ENCODE measurements at places on chromosomes 1 and 21.
A peak's percentile ranks its signal among the peaks of the same experiment; 100 is the strongest.

- DNase-seq = no peak
Measured at GRCh38 chr1:158103861-158104522, 76.7 kb upstream of the CD1D start.

GRCh38 chr1:223197923-223198627 lies 55.0 kb upstream of the TLR5 start:
- no peak for DNase-seq

DNA sequence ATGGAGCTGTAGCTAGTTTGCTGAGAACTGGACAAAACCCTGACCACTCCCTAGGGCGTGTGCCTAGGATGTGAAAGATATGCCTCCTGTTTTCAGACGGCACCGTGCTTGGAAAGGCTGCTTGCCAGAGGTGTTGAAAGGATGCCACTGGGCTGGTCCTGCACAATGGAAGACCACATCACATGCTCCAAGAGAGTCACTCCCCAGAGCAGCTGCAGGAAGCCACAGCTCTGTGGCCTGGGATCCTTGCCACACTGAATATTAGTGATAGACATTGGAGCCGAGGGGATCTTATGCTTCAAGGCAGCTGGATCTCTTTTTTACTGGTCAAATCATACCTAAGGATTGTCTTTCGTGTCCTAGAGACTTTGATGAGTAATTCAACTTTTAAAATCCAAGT lies 6.6 kb upstream of the APP start:
- no peak for DNase-seq

- DNase-seq = no peak
Measured at GRCh38 chr1:109630081-109630897, 10.7 kb downstream of the AMPD2 start.

DNA sequence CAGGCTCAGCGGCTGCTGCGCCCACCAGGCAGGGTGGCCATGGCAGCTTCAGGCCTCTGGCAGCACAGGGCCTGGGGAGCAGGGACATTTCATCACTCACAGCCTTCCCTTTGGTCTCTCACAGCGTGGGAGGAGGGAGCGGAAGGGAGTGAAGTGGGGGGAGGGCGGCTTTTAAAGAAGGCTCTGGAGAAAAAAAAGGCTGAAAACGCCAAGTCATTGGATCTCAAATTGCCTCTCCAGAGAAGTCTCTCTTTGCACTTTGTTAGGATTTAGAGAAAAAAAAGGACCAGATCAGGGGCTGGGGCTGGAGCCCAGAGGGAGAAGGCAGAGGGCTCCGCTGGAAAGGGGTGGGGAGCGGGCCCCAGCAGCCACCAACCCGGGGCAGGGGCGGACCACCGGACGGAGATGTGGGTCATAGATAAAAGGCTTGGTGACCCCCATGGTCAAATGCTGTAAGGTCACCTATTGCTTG lies 209.9 kb downstream of the GRIK3 start:
- no peak for DNase-seq

- no peak for DNase-seq
Measured at GRCh38 chr1:80217377-80217986, 1211.0 kb upstream of the ADGRL4 start.

DNA sequence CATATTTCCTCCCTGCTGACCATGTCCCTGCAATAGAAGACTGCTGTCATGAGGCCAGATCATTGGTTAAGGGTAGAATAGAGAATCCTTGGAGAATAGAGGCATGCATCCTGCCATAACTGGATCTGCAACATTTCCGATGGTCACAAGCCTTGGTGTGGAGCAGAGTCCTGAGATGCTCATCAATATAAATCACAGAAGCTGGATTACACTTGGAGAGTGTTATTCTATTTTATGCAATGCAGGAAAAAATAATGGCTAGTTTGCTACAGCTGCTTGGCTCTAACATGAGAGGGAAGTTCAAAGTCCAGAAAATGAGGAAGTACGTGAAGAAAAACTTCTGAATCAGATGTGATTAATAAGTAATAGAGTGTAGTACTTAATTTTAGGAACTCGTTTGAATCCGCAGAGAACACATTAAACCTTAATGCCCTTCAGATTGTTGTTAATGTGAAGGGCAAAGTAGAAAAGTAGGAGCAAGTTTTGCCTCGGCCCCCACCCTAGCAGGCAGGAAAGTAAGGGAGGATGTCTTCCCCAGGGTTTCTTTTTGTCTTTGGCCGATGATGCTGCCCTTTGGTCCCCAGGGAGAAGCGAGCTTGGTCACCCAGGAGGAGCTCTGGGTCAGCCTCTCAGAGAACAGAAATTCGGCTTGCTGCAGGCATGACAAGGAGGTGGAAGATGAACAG lies 59.5 kb downstream of the KCNK1 start:
- no peak for DNase-seq

- no peak for DNase-seq
Measured at GRCh38 chr1:3564921-3565831, 46.1 kb downstream of the MEGF6 start.

DNA sequence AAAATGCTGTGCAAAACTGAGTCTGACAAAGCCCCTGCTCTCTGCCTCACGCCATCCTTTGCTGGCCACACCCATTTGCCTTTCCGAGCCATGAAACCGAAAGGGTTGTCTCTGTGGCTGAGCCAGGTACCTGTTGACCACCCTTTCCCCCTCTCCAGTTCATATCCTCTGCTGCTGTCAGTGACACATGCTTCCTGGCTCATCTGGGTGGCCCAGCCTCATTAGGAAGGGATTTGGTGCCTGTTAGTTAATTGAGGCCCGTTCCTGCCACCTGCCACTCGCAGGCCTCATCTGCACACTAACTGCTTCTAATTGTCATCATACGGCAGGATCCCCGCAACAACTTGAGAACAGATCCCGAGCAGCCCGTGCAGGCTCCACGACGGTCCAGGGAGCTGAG lies 79.2 kb downstream of the OLIG1 start:
- no peak for DNase-seq

GRCh38 chr1:201870397-201870796 lies 18.3 kb upstream of the SHISA4 start:
- no peak for DNase-seq

DNA sequence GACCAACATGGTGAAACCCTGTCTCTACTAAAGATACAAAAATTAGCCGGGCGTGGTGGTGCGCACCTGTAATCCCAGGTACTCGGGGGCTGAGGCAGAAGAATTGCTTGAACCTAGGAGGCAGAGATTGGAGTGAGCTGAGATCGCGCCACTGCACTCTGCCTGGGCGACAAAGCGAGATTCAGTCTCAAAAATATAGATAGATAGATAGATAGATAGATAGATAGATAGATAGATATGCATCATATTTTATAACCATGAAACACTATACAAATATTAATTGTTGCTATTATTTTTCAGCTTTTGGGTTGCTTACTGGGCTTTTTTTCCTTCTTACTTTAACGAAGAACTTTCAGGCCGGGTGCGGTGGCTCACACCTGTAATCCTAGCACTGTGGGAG lies 4.8 kb upstream of the FAF1 start:
- no peak for DNase-seq

GRCh38 chr1:162384116-162384515 lies 2.6 kb downstream of the C1orf226 start:
- no peak for DNase-seq

- no peak for DNase-seq
Measured at GRCh38 chr21:46055863-46056281, 42.0 kb upstream of the COL6A2 start.

- no peak for DNase-seq
Measured at GRCh38 chr21:31888936-31889371, 16.1 kb downstream of the HUNK start.

DNA sequence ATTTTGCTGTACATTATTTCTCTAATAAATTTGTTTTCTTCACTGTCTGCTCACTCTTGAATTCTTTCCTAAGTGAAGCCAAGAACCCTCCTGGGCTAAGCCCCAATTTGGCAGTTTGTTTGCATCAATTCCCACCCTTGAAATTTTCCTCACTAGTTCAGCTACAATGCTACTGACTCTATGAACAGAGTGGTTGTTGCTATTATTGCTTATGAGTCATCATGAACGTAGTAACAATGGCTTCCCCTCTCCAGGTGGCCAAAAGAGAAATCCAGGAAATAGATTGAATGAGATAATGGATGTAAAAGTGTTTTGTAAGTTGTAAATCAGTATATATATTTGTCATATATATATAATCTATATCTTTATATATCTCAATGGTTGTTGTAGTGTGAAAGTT lies 193.0 kb downstream of the URB2 start:
- no peak for DNase-seq

- no peak for DNase-seq
Measured at GRCh38 chr1:233180641-233181364, 114.7 kb downstream of the PCNX2 start.

DNA sequence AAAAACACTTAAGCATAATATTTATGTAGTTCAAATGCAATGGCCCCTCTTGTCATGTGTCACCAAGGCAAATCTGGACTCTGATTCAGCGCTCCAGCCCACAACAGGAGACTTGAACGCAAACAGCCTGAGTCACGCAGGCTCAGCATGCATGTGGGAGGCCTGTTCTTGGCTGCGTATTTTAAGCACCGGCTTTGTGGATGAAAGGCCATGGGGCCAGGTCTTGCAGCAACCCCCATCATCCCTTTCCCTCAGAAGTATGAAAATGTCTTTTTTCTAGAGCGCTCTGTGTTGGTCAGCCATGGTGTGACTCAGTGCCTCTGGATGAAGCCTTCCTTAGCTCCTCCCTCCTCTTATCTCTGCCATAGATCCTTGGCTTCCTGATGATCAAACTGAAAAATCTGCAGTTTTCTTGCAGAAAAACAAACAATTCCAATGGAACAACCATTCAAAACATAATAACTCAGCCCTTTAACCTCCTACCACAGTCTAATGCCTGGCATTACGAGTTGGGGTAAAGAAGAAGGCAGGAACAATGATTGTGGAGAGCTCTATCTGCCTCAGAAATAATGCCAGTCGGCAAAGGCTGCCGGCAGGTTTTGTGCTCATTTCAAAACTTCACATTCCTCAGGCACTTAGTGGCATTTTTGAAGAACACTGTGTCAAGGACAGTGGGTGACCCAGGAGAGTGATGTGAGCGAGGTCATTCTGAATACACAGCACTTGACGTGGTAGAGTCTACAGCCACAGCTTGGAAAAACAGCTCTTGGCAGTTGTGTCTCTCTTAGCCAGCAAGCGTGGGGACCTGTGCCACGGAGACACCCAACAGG lies 167.5 kb downstream of the CLIC6 start:
- DNase-seq = peak; percentile 41

- no peak for DNase-seq
Measured at GRCh38 chr1:22875841-22876240, 96.8 kb downstream of the LACTBL1 start.

GRCh38 chr1:209316929-209317328 lies 266.6 kb upstream of the CAMK1G start:
- no peak for DNase-seq

DNA sequence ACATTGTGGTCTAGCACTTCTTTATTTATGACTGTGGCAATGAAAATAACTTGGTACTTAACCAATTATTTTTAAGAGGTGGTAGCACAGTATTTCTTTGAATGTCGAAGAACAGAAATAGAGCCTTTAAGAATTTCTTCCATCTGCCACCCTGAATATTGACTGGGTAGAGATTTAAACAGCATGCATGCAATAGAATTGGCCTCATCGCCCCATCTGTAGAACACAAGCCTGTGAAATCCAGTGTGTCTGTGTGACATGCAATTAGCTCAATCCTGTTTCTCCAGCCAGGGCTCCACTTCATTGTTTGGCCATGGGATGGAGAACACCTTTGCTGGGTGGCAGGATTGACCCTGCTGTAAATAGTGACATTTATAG lies 17.1 kb upstream of the KLHDC8A start:
- no peak for DNase-seq

DNA sequence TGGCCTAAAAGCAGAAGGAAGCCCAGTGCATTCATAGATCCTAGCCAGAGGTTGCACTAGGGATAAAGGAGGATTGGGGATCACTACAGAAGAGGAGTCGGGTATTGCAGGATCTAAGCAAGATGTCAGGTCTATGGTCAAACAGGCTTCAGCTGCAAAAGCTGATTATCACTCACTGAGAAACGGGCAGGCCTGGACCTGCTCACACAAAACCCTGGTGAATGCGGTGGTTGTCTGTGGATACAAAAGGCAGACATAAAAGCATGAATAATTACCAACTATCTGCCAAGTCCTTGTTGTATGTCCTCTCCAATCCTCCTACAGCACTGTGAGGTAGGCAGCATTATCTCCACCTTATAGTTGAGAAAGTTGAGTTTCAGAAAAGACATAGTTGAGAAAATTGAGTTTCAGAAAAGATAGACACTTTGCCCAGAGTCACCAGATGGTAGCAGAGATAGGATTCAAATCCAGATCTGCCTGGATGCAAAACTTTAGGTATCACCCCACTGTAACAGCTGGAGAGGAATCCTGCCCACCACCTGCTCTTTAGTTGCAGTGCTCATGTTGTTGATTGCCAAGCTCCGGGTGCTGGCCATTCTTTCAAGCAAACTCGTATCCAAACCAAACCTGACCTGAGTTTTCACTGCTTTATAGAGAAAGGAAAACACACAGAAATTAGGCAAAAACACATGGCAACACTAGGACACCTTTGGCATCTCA lies 49.6 kb upstream of the HOOK1 start:
- DNase-seq = no peak

- DNase-seq = no peak
Measured at GRCh38 chr21:42591170-42591869, 62.1 kb upstream of the PDE9A start.

DNA sequence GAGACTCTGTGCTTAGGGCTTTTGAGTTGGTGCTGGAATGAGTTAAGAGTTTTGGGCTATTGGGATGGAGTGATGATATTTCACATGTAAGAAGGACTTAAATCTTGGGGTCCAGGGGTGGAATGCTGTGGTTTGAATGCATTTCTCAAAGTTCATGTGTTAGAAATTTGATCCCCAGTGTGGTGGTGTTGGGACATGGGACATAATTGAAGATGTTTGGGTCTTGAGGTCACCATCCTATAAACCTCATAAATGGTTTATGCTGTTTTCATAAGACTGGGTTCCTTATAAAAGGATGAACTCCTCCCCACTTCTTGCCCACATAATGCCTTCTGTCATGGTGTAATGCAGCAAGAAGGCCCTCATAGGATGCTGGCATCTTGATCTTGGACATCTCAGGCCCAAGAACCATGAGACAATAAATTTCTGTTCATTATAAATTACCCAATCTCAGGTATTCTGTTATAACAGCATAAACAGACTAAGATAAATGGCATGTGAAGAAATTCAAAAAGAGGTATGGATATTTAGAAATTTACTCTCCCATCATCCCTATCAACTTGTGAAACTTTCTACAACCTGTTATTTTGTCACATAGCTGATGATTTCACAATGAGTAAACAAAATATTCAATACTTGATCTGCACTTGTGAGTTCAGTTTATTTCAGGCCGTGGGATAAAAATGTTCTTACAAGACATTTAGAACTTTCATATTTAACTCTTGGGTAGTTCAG lies 48.0 kb upstream of the NEK7 start:
- no peak for DNase-seq

- no peak for DNase-seq
Measured at GRCh38 chr1:68558321-68559026, 61.6 kb upstream of the DEPDC1 start.

DNA sequence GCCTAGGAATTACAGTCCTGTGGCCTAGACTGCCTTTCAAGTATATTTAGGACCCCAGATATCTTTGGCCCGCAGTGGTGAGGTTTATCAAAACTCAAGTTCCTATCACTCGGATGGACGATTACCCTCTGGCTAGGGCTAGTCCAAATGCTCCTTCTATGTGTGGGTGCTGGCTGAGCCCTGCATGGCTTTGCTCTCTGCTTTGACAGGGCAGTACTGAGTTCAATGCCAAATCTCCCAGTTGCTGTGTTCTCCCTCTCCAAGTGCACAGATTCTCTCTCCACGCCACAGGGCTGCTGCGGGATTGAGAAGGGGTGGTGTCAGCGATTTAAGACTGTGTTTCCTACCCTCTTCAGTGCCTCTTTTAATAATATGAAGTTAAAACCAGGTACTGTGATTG lies 97.0 kb downstream of the LHX4 start:
- no peak for DNase-seq
